GDM1 (cell line): ENCODE measurements at places on chromosomes 5 and 9.

DNA sequence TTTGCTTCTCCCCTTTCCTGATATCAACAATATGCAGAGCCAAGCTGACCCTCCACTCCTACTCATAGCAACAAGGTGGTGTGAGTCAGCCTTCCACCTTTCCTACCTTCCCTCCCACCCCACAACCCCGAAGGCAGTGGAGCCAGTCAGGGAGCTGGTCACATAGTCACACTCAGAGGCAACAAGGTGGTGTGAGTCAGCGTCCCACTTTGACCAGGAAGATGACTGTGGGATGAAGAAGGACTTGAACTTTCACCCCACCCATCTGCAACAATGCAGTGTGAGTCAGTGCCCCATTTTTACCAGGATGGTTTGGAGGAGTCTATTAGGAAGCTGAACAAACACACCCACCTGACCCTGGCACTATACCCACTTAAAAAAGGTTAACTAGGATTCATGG is 30.1 kb upstream of the ZNF782 start:
- no peak for DNase-seq

GRCh38 chr9:110241858-110242321 is 14.4 kb downstream of the TXN start:
- DNase-seq: no peak

DNA sequence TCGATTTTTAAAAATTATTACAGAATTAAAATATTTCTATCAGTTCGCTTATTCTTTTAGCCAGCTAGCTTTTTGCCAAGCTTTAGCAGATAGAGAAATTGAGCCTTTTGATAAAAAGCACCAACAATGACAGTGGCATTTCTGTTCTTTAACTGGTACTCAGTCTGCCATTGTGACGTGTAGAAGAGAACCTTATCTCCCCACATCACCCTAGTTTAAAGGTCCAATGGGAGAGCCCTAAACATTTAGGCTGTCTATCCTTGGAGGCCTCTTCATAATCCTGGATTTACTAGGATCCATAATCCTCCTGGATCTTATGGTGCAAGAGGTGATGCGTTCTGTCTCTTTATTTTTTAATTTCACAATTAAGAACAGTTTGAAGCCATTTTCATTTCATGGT is 3.0 kb downstream of the BASP1 start:
- DNase-seq: no peak

- no peak for DNase-seq
Observed at GRCh38 chr5:65413822-65414221, 67.9 kb downstream of the ADAMTS6 start.

- no peak for DNase-seq
Observed at GRCh38 chr5:146213210-146213826, 9.9 kb downstream of the RBM27 start.
